ENCODE measurements at places on chromosomes 2 and 18. TPM values are rescaled to one million over a fixed set of nuclear protein-coding genes. Genes with fewer than 3 reads are reported as not detected.

SP110 gene
- total RNA-seq = 61.7 TPM

CLEC4F gene
- total RNA-seq = not detected

DNA sequence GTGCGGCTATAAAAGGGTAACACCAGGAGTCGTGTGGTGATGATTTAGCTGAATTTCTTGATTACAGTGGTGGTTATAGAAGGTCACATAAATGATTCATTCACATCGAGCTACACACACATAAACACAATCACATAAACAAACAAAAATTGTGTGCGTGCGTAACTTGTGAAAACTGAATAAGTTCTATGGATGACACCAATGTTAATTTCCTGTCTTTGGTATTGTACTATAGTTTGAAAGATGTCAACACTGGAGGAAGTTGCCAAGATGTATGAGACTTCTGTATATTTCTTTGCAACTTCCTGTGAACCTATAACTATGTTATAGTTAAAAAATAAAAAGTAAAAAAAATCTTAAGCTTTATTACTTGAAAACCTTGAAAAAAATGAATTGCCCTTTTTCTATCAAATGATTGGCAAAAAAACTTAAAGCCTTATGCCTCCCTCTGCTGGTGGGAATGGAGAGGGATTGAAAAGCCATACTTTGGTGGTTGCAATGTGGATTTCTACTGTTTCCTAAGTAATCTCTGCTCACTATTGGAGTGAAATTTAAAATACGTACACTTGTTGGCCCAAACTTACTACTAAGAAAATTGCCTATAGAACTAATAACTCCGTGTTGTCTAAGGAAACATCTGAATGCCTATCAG, 227.7 kb downstream of the RPIA start:
- no peak for DNase-seq

GRCh38 chr2:109345653-109346480, 216.9 kb downstream of the SH3RF3 start:
- DNase-seq = no peak

- no peak for DNase-seq
Measured at GRCh38 chr2:54677476-54678265, 45.8 kb upstream of the EML6 start.

DNA sequence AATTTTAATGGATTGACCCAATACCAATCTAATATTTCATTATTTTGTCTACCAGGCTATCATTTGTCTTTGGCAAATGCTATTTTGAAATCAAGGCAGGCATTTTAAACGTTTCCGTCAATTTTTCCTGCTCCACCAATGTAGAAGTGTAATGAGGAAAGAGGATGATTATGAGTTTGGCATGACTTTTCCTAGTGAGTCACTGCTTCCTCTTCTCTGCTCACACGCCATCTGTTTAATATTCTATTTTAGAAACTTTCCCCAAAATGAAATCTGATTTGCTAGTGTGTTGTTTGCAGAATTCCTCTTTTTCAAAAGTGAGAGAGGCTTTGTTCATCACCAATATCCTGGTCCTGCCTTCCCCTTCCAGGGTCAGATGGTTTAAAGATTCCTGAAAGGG, 42.5 kb upstream of the PID1 start:
- peak; percentile 65 for DNase-seq

DNA sequence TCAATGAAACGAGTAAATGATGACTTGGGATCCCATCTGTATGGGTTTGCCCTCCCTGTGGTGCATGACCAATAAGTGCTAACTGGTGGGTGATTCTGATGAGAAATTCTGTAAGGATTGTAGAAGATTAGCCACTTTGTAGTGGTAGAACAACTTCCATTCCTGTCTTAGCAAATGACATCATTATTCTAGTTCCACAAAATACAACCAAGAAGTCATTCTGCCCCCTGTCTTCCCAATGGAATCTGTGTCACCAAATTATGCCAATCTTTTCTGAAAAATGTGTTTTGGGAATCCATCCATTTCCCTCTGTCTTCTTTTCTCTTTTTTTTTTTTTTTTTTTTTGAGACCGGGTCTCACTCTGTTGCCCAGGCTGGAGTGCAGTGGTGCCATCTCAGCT, 48.4 kb downstream of the SLC38A11 start:
- no peak for DNase-seq

RUFY4 gene
- total RNA-seq = not detected

GRCh38 chr2:19677825-19678518, 223.8 kb downstream of the TTC32 start:
- DNase-seq = no peak

CD207 gene
- not detected for total RNA-seq

- DNase-seq = no peak
Measured at GRCh38 chr2:239436669-239437335, 36.0 kb upstream of the HDAC4 start.

DNA sequence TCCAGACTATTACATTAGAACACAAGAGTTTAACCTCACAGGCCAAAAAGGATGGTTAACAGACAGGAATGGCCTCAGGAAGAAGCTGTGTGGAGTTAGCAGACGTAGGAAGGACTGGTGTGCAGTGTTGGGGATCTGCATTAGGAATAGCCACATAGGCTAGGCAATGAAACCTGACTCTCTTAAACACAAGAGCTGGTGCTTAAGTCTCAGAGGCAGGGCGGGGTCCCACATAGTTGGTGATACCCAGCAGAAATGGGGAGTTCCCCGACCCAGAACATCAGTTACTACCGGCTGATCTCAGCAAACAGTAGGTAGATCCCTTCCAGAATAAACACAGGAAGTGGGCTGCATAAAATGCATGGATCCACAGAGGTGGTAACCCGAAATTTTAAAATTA, 64.1 kb downstream of the CCDC93 start:
- DNase-seq = no peak

CPLX4 gene
- not detected for total RNA-seq

DNA sequence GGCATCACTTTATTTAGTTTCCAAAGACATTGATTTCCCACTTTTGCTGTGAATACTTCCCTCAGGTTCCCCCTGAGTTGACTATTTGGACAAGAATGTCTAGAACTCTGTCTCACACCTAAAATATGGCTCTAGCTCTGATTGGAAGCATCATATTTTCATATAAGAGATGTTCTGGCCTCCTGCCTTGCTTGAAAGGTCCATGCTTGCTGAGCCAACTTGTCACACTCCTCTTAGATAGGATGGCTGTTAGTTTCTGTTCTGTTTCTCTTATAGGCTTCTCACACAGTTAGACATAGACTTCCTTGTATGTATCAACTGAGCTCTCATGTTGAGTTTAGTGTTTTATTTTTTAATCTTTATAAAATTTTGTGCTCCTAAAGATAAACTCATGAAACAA, 87.1 kb downstream of the CNTNAP5 start:
- DNase-seq = peak; percentile 0

DNA sequence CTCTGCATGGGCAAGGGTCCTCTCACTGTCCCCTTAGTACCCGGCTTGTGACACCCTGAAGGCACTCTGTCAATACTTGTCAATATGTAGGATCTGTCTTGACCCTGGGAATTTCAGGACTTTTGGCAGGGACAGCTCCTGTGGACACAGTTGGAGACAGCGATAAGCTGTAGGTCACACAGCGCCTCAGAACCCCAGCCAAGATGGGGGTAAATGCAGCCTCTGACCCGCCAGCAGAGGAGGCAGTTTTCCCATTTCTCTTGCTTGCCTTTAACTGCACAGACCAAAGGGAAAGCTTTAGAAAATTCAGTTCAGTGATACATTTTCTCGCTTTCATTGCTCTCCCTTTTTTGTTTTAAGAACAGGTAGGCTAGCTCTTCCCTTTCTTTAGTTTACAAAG, 54.8 kb upstream of the KLHL29 start:
- no peak for DNase-seq

SLC30A3 gene
- total RNA-seq = 0.16 TPM

GRCh38 chr18:49848115-49848514, 34.8 kb upstream of the ACAA2 start:
- no peak for DNase-seq

DLGAP1 gene
- 2.3 TPM for total RNA-seq

ANKRD53 gene
- 0.94 TPM for total RNA-seq

GRCh38 chr2:74533464-74533863, 3.7 kb downstream of the HTRA2 start:
- DNase-seq = no peak

DNA sequence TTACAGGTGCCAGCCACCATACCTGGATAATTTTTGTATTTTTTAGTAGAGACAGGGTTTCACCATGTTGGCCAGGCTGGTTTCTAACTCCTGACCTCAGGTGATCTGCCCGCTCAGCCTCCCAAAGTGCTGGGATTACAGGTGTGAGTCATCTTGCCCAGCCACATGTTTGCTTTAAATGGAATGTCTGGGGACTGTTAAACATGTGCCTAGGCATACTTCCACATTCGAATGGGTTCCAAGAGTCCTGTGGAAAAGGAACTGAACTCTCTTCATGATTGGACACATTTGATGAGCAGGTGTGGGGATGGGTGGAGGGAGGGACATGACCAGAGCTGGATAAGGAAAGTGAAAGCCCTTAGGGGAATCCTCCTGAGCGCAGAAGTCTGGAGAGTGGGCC, 58.4 kb upstream of the GREB1L start:
- DNase-seq = no peak

- DNase-seq = peak; percentile 71
Measured at GRCh38 chr2:181955010-181955409, 30.6 kb upstream of the PPP1R1C start.

GRCh38 chr2:28342081-28342967, 50.3 kb upstream of the FOSL2 start:
- DNase-seq = peak; percentile 89

DNA sequence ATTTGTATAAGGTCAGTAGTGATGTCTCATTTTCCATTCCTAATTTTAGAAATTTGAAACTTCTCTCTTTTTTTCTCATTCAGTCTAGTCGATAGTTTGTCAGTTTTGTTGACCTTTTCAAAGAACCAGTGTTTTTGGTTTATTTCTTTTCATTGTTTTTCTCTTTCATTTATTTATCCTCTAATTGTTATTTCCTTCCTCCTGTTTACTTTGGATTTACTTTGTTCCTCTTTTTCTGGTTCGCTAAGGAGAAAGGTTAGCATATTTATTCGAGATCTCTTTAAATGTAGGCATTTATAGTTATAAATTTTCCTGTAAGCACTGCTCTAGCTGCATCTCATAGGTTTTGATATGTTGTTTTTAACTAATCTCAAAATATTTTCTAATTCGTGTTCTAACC, 65.1 kb upstream of the TXNDC2 start:
- DNase-seq = no peak

IL36RN gene
- total RNA-seq = 0.14 TPM

- DNase-seq = peak; percentile 12
Measured at GRCh38 chr2:144753416-144753815, 233.5 kb upstream of the ZEB2 start.

AFG3L2 gene
- total RNA-seq = 46.7 TPM

SOWAHC gene
- 16.5 TPM for total RNA-seq

GRCh38 chr2:175903384-175903936, 98.6 kb downstream of the LNPK start:
- DNase-seq = no peak

RAPGEF4 gene
- total RNA-seq = 0.62 TPM

ZNF521 gene
- total RNA-seq = 48.0 TPM

DNA sequence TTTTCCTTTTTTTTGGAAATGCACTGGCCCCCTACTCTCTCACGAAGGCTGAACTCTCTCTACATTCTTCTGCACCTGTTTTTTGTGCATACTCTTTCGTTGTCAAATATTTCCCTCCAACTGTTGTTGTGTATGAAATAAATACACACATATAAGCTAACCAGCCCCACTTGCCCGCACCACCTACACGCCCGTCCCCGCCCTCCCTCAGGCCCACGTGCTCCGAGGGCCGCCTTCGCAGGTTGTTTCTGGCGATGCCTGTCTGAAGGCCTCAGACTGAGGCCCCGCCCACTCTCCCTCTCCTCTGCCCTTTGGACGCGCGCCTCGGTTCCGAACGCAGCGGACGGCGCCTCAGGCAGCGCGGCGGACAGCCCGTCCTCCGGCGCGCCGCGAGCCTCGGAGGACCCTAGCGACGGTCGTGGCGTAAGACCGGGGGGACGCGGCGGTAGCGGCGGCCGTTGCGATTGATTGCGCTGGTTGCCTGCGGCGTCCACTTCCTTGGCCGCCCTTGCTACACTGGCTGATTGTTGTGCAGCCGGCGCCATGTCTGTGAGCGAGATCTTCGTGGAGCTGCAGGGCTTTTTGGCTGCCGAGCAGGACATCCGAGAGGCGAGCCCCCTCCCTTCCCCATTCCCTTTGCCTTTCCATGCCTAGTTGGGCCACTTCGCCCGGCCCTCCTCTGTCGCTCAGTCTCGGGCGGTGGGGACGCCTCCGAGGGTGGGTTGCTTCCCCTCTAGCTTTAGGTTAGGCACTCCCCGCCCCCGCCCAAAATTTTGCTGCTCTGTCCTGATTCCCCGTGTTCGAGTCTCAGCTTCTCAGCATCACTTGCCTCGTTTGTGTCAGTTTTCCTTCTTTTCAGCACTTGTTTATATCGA, at the start of gene TSN:
TSS of gene TSN (plus strand) at position 415 of the 875 bp plus-strand sequence. CDS start at position 544, 129 bp downstream.
- DNase-seq = peak; percentile 89

DNA sequence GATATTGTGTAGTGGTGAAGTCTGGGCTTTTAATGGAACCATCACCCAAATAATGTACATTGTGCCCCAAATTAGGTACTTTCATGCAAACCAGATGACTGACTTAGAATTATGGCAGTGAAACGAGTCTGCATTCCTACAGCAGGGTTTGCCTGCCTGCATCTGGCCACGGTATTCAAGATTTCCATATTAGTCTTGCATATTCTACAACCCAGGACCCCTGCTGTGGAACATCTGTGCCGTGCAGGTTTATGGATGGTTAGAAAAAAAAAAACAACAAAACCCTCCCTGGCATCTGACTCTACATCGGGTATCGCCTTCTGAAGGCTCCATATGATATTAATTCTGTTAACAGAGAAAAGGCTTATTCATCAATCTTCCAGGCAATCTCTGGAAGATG, 394.8 kb downstream of the DCDC2C start:
- no peak for DNase-seq

DNA sequence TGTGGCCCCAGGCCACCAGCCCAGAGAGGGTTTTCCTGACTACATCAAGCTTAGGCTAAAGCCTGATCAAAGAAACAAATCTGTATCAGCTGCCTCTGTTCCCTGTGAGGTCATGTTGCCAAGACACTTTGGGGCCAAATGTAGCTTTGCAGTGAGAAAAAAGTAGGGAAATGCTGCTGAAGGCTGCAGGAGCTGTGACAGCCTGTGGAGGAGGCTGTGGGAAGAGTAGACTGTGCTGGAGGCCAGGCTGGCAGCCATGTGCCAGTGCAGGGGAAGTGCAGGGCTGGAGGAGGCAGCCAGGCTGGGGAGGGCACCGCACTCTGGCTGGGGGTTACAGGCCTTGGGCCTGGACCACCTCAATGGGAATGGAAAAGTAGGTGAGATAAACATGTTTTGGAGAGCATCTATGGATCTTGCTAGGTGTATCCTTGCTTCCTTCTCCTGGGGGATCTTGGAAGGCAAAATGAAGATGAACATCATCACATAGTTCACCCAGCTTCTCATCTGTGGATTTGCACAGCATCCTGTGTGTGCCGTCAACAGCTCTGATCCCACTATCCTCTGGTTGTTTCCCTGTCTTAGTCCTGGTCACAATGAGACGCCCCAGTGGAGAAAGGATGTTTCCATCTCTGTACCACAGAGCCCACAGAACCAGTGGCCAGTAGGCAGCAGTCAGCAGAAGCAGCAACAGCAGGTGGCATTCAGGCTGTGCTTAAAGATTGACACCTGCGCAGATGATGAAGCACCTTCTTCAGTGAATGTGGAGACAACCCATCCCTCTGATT, 103.8 kb upstream of the COPS8 start:
- DNase-seq = no peak

Data from astrocyte (in vitro differentiated cells and primary cell).